ENCODE measurements at places on chromosomes 7 and 10.

GRCh38 chr7:14598978-14599377 is 303.6 kb downstream of the DGKB start:
- DNase-seq = no peak

- DNase-seq = no peak
Measured at GRCh38 chr7:55100544-55101327, 81.9 kb downstream of the EGFR start.

DNA sequence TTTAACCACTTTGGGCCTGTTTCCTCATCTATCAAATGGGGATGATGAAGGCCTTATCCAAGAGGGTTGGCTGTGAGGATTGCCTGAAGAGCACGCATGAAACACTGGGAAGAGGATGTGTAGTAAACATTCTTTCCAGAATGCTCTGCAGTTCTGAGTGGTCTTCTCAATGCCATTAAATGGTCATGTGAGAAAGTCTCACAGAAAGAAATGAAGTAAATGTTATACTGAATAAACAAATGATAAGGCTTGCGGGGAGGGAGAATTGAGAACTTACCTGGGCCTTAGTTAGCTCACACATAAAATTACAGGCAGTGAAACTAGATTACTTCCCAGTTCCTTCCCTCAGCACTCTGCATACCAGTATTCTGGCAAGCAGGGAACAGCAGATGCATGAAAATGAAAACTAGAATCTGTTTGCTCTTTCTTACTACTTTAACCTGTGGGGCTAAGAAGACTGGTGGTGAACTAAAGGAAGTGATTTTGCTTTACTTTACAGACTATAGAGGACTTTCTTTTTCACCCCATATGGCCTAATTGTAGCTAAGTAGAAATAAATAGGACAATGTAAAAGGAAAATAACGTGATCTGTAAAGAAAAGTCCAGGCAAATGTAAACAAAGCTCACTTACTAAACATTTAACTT is 135.3 kb upstream of the CCDC6 start:
- DNase-seq = no peak

- DNase-seq = no peak
Measured at GRCh38 chr7:31957090-31957720, 113.0 kb downstream of the PDE1C start.

- DNase-seq = no peak
Measured at GRCh38 chr10:108684431-108684830, 1238.9 kb downstream of the XPNPEP1 start.

- no peak for DNase-seq
Measured at GRCh38 chr10:22259280-22259679, 41.5 kb upstream of the EBLN1 start.

- no peak for DNase-seq
Measured at GRCh38 chr10:128068398-128069285, 57.6 kb downstream of the MKI67 start.

GRCh38 chr7:82017334-82017943 is 247.6 kb upstream of the HGF start:
- DNase-seq = no peak

- no peak for DNase-seq
Measured at GRCh38 chr7:134645935-134646334, 718 bp upstream of the BPGM start.

DNA sequence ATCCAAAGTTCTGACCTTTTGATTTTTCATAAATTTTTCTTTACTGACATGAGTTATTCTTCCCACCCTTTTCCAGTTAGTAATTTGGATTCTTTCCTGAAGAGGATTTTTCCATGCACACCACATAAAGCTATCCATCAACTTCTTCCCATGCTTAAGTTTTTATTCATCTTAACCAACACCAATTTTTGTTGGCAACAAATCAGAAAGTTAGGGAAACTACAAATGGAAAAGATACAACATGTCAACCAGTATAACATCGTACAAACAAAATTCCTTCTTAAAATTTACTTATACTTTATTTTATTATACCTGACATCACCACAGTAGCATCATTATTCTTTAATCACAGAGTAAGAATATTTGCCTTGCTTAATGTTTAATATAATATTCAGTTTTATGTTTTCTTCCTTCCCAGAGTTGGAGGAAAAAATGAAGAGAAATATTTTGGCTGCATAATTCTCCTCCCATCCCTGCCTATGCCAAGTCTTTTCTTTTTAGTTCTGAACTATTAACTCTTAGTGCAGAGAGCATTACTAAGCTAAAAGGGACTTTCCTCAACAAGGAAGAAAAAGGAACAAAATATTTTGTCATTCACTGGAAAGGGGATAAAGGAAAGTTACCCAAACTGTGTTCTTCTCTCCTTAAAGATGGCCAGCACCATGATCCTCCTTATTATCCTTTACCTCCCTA is 67.5 kb upstream of the MEOX2 start:
- DNase-seq = no peak

DNA sequence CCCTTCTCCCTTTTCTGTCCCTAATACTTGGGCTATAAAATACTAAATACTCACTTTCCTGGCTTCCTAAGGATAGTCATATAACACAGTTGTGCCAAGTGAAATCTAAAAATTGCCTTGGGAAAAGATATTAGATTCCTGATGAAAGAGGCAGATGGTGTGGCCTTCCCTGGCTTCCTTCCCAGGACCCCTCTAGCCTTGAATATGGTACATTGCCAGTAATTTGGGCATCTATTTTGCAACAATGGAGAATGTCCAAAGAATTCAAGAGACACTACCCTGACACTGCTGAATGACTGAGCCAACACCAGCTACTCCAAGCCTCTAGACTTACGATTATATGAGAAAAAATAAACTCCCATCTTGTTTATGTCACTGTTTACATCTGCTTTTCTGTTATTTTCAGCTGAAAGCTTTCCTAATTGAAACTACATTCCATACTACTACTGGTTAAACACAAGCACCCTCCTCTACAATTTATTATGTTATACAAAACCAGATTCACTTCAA is 17.9 kb downstream of the COPG2 start:
- no peak for DNase-seq

- DNase-seq = no peak
Measured at GRCh38 chr7:158067931-158068482, 519.6 kb downstream of the PTPRN2 start.

- no peak for DNase-seq
Measured at GRCh38 chr7:106121189-106121810, 9.2 kb upstream of the SYPL1 start.

DNA sequence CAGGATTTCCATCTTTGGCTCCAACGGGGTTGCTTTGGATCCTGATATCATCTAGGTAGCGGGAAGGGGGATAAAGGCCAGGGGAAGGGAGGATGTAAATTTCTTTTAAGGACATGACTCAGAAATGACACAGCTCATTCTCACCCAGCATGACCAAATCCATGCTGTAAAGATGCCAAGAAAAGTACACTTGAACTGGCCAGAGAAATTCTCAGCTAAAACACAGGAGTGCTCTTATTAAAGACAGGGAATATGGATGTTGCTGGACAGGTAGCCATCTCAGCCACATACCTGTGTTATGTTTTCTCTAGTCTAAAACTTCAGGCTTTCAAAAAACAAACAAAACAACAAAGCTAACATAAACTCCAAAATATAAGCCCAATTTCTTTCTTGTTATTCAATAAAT is 68.3 kb downstream of the NAMPT start:
- DNase-seq = no peak

DNA sequence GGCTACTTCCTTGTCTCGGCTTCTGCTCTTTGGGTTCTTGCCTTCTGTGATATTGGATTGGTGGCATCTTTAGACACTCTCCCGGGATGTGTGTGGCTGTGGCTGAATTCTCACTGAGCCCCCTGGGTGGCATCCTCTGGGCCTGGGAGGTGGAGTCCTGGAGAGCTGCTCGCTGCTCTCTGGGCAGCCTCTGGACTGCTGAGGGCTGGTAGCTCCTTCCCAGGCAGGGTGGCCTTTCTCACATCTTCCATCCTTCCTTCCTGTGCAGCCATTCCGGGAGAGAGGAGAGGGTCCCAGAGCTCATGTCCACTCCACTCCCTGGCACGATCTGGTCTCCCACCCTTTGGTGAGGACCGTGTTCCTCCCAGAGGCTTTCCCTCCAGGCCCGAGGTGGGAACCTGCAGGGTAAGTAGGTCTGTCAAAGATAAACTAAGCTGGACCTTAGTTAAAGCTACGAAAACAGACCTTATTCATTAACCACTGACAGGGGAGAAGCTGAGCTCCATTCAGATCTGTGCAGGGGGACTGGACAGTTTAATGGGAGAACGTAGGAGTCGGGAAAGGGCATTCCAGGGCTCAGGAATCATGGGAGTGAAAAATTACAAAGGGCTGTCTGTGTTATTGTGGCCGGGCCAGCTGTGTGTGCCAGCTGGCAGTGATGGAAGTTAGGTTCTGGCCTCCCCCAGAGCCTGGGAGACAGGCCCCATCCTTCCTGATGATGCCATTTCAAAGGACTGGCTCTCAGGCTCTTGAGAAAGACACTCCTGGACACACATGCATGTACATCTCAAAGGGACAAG is 8.7 kb downstream of the ATP6V0E2 start:
- no peak for DNase-seq

- DNase-seq = no peak
Measured at GRCh38 chr7:87456247-87456646, 19.2 kb downstream of the ABCB4 start.

DNA sequence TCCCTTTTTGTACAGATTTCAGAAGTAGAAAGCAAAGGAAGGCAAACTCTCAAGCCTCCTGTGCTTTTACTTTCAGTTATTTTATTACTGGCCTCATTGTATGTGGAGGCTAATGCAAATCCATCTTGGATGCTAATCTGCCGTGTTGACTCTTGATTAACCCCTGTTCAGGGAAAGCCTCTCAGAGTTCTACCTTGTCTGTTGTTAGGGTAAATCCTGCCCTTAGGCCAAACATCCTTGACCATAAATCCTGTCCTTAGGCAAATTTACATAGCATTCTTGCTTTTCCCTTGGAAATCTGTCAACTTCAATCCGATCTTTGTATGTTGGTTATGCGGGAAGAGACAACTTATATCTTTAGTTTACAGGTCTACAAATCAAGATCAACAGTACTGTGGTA is 709.9 kb upstream of the LRRTM3 start:
- no peak for DNase-seq

DNA sequence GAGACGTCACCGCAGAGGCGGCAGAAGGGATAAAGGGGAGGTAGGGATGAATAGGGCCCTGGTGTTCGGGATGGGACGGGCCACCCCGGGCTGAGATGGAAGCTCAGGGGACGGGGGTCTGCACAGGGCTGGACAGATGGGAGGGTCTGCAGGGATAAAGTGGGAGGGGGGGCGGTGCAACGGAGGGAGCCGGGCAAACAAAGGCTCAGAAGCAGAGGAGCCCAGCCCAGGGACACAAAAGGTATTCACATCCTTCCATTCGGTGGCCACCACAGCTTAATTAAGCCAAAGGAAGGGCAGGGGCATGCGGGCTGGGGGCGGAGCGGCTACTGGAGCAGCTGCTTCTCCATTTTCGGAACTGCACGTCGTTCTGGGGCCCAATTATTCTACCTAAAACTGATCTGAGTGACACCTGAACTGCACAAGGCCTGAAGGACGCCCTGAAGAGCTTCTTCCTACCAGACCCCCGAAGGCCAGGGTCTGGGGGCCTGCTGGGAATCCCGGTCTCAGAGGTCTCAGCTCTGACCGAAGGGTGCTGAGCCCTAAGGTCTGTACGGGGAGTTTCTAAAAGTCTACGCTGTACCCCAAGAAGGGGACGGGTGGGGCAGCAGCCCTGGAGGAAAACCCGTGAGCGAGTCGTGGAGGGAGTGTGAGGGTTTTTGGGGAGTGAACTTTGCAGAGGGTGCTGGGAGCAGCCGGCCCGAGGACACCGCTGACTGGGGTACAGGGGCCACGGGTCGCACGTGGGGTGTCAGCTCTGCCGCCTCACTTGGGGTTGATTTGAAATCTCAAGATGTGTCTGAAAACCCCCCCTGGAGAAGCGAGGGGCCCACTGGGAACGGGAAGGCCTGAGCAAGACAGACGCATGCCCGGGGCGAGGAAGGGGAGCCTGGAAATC is 334.8 kb downstream of the DNAJB6 start:
- no peak for DNase-seq

- no peak for DNase-seq
Measured at GRCh38 chr7:110894111-110894510, 196.8 kb upstream of the LRRN3 start.

DNA sequence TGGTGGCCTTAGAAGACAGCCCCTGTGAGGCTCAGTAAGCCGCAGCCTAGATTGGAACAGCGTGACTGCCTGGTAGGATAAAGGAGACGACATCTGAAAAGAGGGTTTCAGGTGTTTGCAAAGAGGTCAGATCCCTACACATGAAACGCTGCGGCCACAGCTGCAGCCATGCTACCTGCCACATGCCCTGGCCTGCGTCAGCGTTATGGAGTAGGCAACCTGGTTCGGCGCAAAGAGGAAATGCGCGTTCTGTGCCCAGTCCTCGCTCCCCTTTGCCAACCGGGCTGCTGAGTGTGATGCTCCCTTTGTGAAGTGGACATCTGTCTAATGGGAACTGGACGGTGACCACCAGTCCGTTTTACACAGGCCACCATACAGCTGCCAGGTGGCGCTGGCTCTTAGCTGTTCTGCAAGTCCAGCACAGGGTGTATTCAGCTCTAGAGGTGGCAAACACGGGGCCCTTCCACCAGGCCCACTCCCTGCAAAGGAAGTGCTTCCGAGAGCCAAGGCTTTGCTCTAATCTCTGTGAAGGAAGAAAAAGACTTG is 160.3 kb downstream of the CELF2 start:
- no peak for DNase-seq

DNA sequence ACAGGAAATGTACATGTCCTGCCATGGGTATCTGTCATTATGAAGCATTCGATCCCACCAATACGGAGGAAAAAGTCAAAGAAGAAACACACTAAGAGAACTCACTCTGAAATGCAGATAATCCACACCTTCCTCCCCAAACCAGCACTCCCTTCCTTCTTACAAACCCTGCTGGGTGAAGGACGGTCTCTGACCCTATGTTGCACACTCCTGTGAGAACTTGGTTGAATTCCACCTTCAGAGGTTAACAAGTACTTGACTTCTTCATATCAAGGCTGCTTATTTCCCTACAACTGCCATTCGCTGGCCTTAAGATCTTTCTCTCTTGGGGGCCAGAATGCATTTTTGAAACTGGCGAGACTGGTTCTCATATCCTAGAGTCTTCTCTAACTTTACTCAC is 16.6 kb downstream of the YWHAG start:
- DNase-seq = no peak

- DNase-seq = no peak
Measured at GRCh38 chr7:16098058-16098457, 323.3 kb downstream of the CRPPA start.

DNA sequence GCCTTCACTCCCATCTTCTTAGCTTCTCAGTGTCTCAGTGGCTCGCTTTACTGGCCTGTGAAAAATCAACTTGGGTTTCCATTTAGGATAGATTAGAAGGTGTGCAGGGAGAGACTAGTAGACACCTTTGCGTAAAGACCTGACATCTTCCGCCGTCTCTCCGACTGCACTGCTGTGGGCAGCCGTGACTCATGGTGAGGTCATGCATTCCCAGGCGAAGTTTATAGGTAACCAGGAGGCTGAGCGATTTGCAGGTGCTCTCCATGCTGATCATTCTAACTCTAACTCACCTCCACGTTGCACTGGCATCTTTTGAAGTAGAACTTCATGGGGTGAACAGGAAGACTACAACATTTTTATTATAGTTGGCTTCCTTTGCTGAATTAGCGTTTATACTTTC is 68.0 kb upstream of the ZNF438 start:
- DNase-seq = peak; percentile 23

- DNase-seq = no peak
Measured at GRCh38 chr10:19316204-19316870, 267.7 kb downstream of the MALRD1 start.

- no peak for DNase-seq
Measured at GRCh38 chr7:74020390-74020789, 7.6 kb upstream of the ELN start.
